Lung (tissue), 17 donors: ENCODE measurements at places on chromosomes 16 and 17. TPM values are rescaled to one million over a fixed set of nuclear protein-coding genes. Genes with fewer than 3 reads are reported as not detected.

- DNase-seq, result no peak
- no peak overlapping the region for H3K27ac ChIP-seq
- no peak overlapping the region for H3K4me3 ChIP-seq
- H3K36me3 ChIP-seq, result no peaks in the 10 kb centered on the region
- H3K27me3 ChIP-seq, result no peaks in the 10 kb centered on the region
Observed at GRCh38 chr17:72008236-72008876, 112.5 kb upstream of the SOX9 start.

The TMEM88 gene
- total RNA-seq, result 11.2 TPM

The AIPL1 gene
- not detected for total RNA-seq

GRCh38 chr17:67157732-67158639, 87.0 kb downstream of the HELZ start:
- no peaks in the 10 kb centered on the region for H3K27me3 ChIP-seq
- no peak overlapping the region for H3K27ac ChIP-seq
- H3K4me1 ChIP-seq, result no peaks in the 10 kb centered on the region
- H3K4me3 ChIP-seq, result no peak overlapping the region
- peaks cover 5% of the 10 kb centered on the region for H3K36me3 ChIP-seq
- peak; percentile 15 for DNase-seq

DNA sequence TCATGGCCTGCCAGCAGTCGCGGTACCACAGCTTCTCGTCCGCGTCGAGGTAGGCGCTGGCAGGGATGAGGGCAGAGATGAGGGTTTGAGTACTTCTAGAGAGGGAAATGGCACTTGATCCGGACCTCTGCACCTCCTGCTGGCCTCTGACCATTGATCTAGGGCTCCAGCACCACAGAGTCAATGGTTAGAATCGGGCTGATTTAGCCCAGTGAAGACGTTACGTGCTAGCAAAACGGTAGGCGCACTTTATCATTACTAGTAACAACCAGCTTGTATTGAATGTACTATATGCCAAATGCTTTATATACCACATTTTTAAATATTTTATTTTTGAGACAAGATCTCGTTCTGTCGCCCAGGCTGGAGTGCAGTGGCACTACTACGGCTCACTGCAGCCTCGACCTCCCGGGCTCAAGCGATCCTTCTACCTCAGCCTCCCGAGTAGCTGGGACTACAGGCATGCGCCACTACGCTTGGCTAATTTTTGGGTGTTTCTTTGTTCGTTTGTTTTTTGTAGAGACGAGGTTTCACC, 526 bp downstream of the TSNAXIP1 start:
- peaks cover 9% of the 10 kb centered on the region for H3K4me1 ChIP-seq
- peak overlapping the region; percentile 60 for H3K4me3 ChIP-seq
- H3K27ac ChIP-seq, result peak overlapping the region; percentile 84

DNA sequence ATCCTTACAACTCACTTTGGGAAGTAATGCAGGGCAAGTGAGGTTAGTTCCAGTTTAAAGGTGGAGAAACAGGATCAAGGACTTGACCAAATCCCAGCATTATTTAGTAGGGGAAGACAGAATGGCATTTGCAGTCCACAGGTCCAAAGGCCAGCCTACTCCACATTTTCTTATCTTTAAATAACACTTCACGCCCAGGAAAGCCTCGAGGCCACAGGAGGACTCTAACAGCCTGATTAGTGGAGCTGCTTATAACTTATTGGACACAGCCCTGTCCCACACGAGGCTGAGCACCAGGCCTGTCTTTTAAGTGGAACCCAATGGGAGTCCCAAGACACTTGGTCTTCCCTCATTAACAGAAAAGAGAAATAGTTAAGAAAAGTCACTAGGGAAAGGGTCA, 12.1 kb upstream of the HYDIN start:
- no peaks in the 10 kb centered on the region for H3K36me3 ChIP-seq
- no peaks in the 10 kb centered on the region for H3K4me1 ChIP-seq
- DNase-seq, result no peak
- no peaks in the 10 kb centered on the region for H3K27me3 ChIP-seq

The TGFB1I1 gene
- 58.9 TPM for total RNA-seq

DNA sequence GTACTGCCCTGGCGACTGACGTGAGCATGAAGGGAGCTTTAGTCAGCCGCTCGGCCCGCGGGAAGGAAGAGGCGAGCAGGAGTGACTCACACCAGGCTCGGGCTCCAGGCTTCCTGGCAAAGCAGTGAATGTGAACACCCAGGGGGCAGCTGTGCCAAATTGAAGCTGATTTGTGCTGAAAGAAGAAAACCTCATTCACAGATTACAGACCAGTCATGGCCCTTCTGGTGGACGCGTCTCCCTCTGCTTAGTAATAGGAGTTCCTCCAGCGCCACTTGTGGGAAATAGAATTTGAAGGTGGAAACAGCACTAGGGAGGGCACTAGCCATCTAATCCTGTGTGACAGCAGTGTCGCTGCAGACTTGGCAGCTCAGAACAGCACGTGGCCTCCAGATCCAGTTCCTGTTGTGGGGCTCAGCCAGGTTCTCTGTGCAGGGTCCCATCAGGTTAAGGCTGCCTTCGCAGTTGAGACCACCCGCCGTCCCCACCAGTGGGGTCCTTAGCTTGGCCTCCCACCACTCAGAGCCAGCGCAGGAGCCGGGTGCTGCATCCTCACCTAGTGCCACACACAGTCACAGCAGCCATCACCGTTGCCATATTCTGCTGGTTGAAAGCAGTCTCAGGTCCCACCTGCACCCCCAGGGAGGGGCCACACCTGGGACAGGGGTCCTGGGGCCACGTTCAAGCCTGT, 164.5 kb upstream of the CHMP6 start:
- H3K27me3 ChIP-seq, result no peaks in the 10 kb centered on the region
- no peak overlapping the region for H3K27ac ChIP-seq
- H3K4me1 ChIP-seq, result no peaks in the 10 kb centered on the region
- DNase-seq, result no peak

The CCDC200 gene
- not detected for total RNA-seq

DNA sequence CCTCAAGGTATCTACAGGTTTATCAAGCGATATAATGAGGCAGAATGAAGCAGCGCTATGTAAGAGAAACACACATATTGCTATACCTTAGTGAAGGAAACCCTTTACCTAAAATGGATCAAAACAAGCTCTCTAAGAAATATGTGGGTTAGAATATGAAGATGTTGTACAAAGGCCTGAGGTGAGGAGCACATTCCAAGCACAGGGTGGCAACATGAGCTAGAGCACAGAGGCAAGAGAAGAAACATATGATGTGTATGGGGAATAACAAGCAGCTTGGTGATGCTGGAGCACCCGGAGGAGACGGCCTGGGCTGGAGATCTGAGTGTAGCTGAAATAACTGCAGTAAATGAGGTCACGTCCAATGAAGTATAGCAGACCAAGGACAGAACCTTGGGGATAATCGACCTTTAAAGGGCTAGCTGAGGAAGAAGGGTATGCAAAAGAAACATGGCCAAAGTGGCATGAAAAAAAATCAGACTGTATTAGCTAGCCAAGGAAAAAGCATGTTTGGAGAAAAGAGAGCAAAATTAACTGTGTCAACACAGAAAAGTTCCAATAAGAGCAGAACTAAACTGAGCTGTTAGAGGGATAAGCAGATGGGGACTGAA, 44.0 kb downstream of the MARVELD3 start:
- no peaks in the 10 kb centered on the region for H3K4me1 ChIP-seq
- peaks cover 21% of the 10 kb centered on the region for H3K36me3 ChIP-seq
- DNase-seq, result no peak

The MTHFSD gene
- total RNA-seq, result 23.3 TPM

The GPRC5B gene
- 11.7 TPM for total RNA-seq

DNA sequence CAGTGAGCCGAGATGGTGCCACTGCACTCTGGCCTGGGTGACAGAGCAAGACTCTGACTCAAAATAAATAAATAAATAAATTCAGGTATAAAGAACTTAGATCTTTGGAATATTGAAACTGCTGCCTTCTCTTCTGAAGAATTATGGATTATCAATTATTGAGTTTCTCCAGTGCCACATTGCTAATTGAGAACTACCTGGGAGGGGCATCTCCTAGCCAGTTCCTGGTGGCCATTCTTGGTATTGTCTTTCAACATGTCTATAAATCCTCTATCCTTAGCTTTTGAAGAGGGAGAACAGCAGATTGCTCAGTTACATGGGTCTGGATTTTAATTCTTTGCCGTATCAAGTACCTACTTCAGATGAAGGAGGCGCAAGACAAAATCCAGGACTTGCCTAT, 29.2 kb downstream of the CALCOCO2 start:
- H3K4me1 ChIP-seq, result no peaks in the 10 kb centered on the region
- H3K4me3 ChIP-seq, result no peak overlapping the region
- H3K27ac ChIP-seq, result no peak overlapping the region
- DNase-seq, result no peak
- no peaks in the 10 kb centered on the region for H3K27me3 ChIP-seq

GRCh38 chr16:55779402-55780094, 53.3 kb downstream of the CES1 start:
- no peak for DNase-seq
- no peak overlapping the region for H3K27ac ChIP-seq
- H3K27me3 ChIP-seq, result no peaks in the 10 kb centered on the region
- H3K36me3 ChIP-seq, result no peaks in the 10 kb centered on the region
- H3K4me3 ChIP-seq, result no peak overlapping the region

GRCh38 chr16:9378876-9379275, 287.4 kb downstream of the HAPSTR1 start:
- no peaks in the 10 kb centered on the region for H3K36me3 ChIP-seq
- peak; percentile 70 for DNase-seq
- H3K4me3 ChIP-seq, result no peak overlapping the region
- H3K27me3 ChIP-seq, result no peaks in the 10 kb centered on the region

GRCh38 chr16:66649636-66650205, 45.2 kb downstream of the CMTM3 start:
- no peaks in the 10 kb centered on the region for H3K27me3 ChIP-seq
- DNase-seq, result no peak
- no peak overlapping the region for H3K4me3 ChIP-seq

The PIRT gene
- 0.26 TPM for total RNA-seq

DNA sequence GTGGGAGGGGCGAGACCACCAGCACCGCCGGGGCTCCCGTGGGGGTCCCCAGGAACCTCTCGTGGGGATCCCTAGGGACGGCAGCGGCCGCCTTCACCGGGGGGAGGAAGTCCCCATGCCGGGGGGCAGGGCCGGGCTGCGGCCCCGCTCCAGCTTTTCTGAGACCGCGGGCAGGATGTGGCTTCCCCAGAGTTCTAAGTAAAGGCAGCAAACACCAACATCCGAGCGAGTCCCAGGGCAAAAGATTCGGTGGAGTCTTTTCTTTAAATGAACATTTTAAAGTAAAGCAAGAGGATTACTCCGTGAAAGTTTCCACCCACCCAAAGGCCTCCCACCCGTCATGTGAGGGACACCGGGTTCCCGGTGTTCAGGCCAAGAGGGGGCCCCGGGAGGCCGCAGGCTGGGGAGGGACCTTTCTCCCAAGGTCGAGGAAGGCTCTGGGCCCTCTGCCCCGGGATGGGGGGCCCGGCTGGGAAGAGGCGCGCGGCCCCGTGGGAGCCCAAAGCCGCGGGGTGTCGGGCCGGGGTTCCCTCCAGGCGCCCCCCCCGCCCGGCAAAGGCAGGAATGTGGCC, 137.2 kb upstream of the RPH3AL start:
- peak overlapping the region; percentile 67 for H3K27ac ChIP-seq
- no peaks in the 10 kb centered on the region for H3K36me3 ChIP-seq
- H3K4me3 ChIP-seq, result peak overlapping the region; percentile 42
- H3K27me3 ChIP-seq, result peaks cover 3% of the 10 kb centered on the region
- peaks cover 7% of the 10 kb centered on the region for H3K4me1 ChIP-seq
- DNase-seq, result peak; percentile 49

GRCh38 chr17:81385320-81386111, 9.7 kb upstream of the BAHCC1 start:
- H3K27me3 ChIP-seq, result no peaks in the 10 kb centered on the region
- peak; percentile 70 for DNase-seq
- H3K4me3 ChIP-seq, result no peak overlapping the region

DNA sequence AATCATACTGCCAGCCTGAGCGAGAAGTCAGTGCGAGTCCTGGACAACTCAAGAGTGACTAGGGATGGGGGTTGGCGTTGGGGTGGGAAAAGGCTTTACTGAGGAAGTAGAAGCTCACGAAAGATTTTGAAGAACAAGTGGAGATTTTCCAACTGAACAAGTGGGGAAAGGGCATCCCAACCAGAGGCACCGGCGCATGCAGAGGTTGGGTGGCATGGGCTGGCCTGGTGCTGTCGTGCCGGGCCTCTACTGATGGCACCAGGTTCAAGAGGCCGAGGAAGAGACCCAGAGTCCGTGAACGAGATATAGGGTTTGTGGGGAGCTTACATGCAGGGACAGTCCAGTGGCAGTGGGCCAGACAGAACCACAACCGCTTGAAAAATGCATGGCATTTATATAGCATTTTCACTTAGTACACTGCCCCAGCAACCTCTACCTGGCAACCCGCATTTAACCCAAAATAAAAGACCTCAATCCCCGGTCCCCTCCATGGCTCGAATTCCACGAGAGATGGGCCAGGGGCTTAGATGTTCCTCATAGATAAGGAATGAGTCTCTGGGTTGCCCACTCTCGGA, 7.7 kb upstream of the ITGA3 start:
- H3K27me3 ChIP-seq, result no peaks in the 10 kb centered on the region
- peaks cover 10% of the 10 kb centered on the region for H3K4me1 ChIP-seq
- no peaks in the 10 kb centered on the region for H3K36me3 ChIP-seq
- peak overlapping the region; percentile 35 for H3K27ac ChIP-seq

GRCh38 chr17:37541880-37542660, 52.4 kb downstream of the DUSP14 start:
- H3K27me3 ChIP-seq, result no peaks in the 10 kb centered on the region
- H3K4me1 ChIP-seq, result no peaks in the 10 kb centered on the region
- no peak overlapping the region for H3K27ac ChIP-seq
- H3K36me3 ChIP-seq, result peaks cover 34% of the 10 kb centered on the region

- no peaks in the 10 kb centered on the region for H3K36me3 ChIP-seq
- H3K27ac ChIP-seq, result no peak overlapping the region
- H3K4me1 ChIP-seq, result peaks cover 20% of the 10 kb centered on the region
- H3K4me3 ChIP-seq, result no peak overlapping the region
- DNase-seq, result no peak
Observed at GRCh38 chr17:80970762-80971703, 20.6 kb upstream of the CHMP6 start.

DNA sequence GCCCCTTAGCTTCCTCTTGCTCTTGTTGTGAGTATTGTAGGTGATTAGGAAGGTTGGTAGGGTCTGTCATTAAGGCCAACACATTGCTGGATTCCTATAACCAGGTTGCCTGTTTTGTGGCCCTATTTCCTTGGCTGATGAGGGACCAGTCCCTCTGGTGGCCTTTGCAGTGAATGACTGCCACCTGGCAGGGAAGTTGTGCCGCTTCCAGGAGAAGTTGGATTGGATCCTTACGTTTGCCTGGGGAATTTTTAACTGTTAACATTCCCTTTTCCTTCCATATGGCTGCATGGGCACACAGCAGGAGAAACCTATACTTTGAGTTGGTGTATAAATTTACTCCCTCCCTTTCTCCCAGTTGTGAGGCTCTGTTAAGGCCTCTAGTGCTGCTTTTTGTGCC, 32.4 kb downstream of the LCMT1 start:
- peak; percentile 4 for DNase-seq
- H3K4me3 ChIP-seq, result no peak overlapping the region
- H3K27ac ChIP-seq, result no peak overlapping the region
- H3K27me3 ChIP-seq, result no peaks in the 10 kb centered on the region

The TSR1 gene
- total RNA-seq, result 19.1 TPM

DNA sequence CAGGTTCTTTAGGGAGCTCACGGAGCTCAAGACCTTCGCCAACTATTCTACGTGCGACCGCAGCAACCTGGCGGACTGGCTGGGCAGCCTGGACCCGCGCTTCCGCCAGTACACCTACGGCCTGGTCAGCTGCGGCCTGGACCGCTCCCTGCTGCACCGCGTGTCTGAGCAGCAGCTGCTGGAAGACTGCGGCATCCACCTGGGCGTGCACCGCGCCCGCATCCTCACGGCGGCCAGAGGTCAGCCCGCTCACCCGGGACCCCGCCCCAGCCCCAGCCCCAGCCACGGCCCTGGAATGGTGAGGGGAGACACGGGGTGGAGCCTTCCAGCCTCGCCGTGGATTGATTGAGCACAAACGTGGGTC, 13.5 kb downstream of the SARM1 start:
- H3K27ac ChIP-seq, result no peak overlapping the region
- no peaks in the 10 kb centered on the region for H3K36me3 ChIP-seq
- H3K27me3 ChIP-seq, result peaks cover 30% of the 10 kb centered on the region

The CDRT4 gene
- 8.6 TPM for total RNA-seq
